ENCODE measurements at places on chromosomes 3 and 15.
A peak's percentile ranks its signal among the peaks of the same experiment; 100 is the strongest.

GRCh38 chr3:136939489-136939888, 18.3 kb upstream of the IL20RB start:
- DNase-seq, result no peak
- peaks cover 26% of the 10 kb centered on the region for H3K4me1 ChIP-seq
- H3K27ac ChIP-seq, result no peak overlapping the region
- no peak overlapping the region for H3K4me3 ChIP-seq

DNA sequence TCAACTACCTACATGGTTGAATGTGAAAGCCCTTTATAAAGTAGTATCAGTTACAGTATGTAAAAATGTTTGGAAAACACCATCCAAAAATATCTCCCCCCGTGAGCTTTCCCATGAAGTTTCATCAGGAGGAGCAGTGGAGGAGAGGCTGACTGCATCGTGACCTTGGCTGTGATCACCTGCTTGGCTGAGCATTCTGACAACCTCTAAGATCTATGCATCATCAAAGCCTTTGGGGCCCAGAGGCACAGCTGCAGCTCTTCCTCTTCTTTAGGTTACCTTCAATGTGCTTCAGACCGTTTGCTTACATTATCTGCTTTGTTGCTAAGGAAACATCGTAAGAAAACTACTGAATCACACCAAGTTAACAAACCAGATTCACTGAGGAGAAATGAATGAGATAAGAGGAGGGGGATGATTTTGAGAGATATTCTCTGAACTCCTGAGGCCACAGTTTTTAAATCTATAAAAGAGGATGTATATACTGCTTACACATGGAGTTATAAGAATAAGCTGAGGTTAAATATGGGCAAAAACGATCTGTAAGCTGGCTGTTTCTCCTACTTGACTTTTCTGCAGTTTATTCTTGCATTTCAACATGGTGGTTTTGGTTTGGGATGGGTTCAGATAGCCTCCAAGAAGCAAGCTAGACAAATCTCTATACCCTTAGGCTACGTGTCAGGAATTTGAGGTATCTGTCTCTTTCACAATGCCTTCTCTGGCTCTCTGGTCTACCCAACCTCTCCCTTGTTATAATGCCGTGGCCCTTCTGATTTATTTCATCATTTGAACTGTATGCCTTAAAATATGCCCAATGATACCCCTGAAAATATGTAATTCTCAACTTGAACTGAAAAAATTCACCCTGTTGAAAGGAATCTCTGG, 4.0 kb downstream of the GCSAM start:
- no peaks in the 10 kb centered on the region for H3K27me3 ChIP-seq
- DNase-seq, result peak; percentile 59
- H3K4me3 ChIP-seq, result no peak overlapping the region
- peak overlapping the region; percentile 71 for H3K27ac ChIP-seq
- peaks cover 22% of the 10 kb centered on the region for H3K36me3 ChIP-seq

DNA sequence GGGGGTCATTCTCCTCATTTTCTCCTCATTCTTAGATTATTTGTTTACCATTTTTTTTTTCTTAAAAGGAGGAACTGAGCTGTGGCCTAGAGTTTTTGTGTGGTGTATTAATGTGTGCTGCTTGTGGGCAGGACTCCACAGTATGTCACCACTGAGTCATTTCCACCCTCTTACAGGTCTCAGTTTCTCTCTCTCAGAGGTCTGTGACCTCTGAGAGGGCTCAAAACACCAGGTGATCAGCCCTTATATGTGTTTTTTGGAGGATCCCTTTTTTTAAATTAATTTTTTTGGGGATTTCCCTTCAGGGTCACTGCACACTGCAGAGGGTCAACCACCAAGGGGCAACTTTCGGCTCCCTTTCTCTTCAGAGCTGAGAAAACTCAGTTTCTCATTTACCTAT, 166.4 kb downstream of the SUCNR1 start:
- peaks cover 14% of the 10 kb centered on the region for H3K4me1 ChIP-seq
- no peaks in the 10 kb centered on the region for H3K27me3 ChIP-seq
- peak; percentile 50 for DNase-seq
- H3K27ac ChIP-seq, result no peak overlapping the region

- H3K27ac ChIP-seq, result no peak overlapping the region
- H3K27me3 ChIP-seq, result no peaks in the 10 kb centered on the region
- peaks cover 46% of the 10 kb centered on the region for H3K4me1 ChIP-seq
- peaks cover 12% of the 10 kb centered on the region for H3K36me3 ChIP-seq
- H3K4me3 ChIP-seq, result no peak overlapping the region
Observed at GRCh38 chr3:155884292-155884691, 13.8 kb downstream of the GMPS start.

- no peaks in the 10 kb centered on the region for H3K27me3 ChIP-seq
- peak overlapping the region; percentile 93 for H3K4me3 ChIP-seq
- no peak overlapping the region for H3K27ac ChIP-seq
- peaks cover 21% of the 10 kb centered on the region for H3K36me3 ChIP-seq
- no peak for DNase-seq
- peaks cover 12% of the 10 kb centered on the region for H3K4me1 ChIP-seq
Observed at GRCh38 chr3:5186089-5186857, 1.2 kb upstream of the EDEM1 start.

- H3K36me3 ChIP-seq, result peaks cover 29% of the 10 kb centered on the region
- H3K4me3 ChIP-seq, result peak overlapping the region; percentile 52
- peak; percentile 78 for DNase-seq
- peak overlapping the region; percentile 89 for H3K27ac ChIP-seq
- H3K4me1 ChIP-seq, result peaks cover 46% of the 10 kb centered on the region
- no peaks in the 10 kb centered on the region for H3K27me3 ChIP-seq
Observed at GRCh38 chr3:71010726-71011455, 572.6 kb downstream of the FOXP1 start.
